Camera-type eye (tissue), 1 donor: ENCODE measurements at places on chromosomes 2 and 18. TPM values are rescaled to one million over a fixed set of nuclear protein-coding genes. Genes with fewer than 3 reads are reported as not detected.

Gene PTPN2
- total RNA-seq: 52.9 TPM

Gene IL1R1
- total RNA-seq: 19.4 TPM

Gene PXDN
- 174 TPM for total RNA-seq

Gene TMEM178A
- 19.2 TPM for total RNA-seq

Gene ASTL
- 0.49 TPM for total RNA-seq

Gene ADRA2B
- total RNA-seq: 1.9 TPM

Gene SGPP2
- 2.0 TPM for total RNA-seq

Gene REG1A
- not detected for total RNA-seq

Gene SIX2
- 12.4 TPM for total RNA-seq

Gene EEF1B2
- total RNA-seq: 166 TPM

Gene DNER
- 83.2 TPM for total RNA-seq

Gene COL3A1
- total RNA-seq: 7,166 TPM

Gene TNFAIP6
- total RNA-seq: 7.2 TPM

Gene NPHP1
- 8.8 TPM for total RNA-seq

Gene GAREM2
- total RNA-seq: 5.5 TPM

Gene SCN9A
- 20.1 TPM for total RNA-seq

Gene LYPD1
- 15.8 TPM for total RNA-seq

Gene EMILIN2
- 41.1 TPM for total RNA-seq

Gene LONRF2
- 20.6 TPM for total RNA-seq

Gene HOXD9
- 1.0 TPM for total RNA-seq

Gene FBLN7
- 17.3 TPM for total RNA-seq

Gene MOCOS
- total RNA-seq: 1.2 TPM

Gene KCNG2
- total RNA-seq: 1.9 TPM

Gene LRATD1
- 24.7 TPM for total RNA-seq

Gene FIGN
- 10.3 TPM for total RNA-seq

Gene AGXT
- total RNA-seq: not detected

Gene TSHZ1
- 17.5 TPM for total RNA-seq

Gene VAMP5
- total RNA-seq: 10.7 TPM

Gene ARHGAP25
- total RNA-seq: 4.3 TPM

Gene SLC4A3
- total RNA-seq: 9.8 TPM

Gene SLC35G4
- total RNA-seq: not detected

Gene TDRD15
- not detected for total RNA-seq

Gene VAMP8
- 8.5 TPM for total RNA-seq

Gene ST8SIA3
- 5.5 TPM for total RNA-seq

Gene GRP
- 2.4 TPM for total RNA-seq

Gene GCKR
- total RNA-seq: not detected

Gene AMER3
- total RNA-seq: 11.8 TPM

Gene PJVK
- total RNA-seq: 6.2 TPM

Gene CYP27C1
- 4.6 TPM for total RNA-seq
